ENCODE measurements at places on chromosomes 7 and 10.

DNA sequence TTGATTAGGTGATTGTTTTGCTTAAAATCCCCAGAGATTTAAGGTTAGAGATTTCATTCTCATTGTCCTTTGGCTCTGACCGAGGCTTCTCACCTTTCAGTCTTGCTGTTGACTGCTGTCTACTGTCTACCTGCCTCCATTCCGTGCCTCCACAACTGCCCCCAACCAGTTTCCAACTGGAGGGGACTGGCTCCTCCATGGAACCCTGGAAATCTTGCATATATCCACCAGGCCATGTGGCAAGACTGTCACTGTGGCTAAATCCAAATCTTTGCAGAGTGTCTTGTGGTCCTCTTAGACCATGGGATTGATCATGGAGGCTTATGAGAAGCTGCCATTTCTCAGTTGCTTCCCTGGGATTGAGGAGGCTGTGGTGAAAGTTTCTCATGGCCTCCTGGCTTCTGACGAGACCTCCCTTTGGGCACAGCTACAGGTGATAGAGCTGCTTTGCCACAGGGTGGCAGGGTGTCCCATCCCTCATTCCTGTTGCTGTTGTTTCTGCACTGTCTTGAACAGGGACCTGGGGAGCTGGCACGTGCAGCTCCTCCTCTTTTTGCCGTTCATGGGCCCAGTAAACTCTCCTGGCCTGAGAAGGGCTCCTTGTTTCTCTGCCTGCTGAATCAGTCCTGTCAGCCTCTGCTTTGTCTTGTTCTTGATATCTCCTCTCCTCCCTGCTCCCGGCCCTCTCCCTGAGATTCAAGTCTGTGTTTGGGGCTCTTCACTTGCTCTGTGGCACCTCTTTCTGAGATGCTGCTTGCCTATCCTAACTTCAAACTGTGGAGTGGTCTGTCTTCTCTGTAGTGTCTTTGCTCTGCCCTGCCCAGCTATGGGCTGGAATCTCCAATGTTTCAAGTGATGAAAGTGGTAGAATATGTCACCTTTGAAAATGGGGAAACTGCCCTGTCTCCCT, 63.6 kb upstream of the IGFBP3 start:
- no peak for DNase-seq

DNA sequence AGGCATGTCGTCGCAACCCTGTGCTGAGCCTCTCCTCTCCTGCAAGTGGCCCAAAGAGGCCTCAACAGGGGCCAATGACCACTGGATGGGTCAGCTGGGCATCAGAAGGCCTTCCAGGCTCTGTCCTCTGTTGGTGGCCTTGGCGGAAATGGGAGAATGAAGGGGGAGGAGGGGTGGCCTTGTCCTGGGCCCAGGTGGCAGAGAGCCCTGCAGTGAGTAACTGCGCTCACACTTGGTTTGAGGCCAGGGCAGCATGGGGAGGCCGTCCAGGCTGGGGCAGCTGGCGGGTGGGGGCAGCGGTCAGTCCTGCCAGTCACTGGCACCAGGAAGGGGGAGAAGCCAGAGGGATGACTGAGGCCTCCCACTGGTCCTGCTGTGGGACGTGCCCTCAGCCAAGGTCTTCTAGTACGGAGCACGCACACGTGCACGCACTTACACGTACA, 59.8 kb downstream of the LHPP start:
- no peak for DNase-seq

- peak; percentile 68 for DNase-seq
These were observed 20.2 kb upstream of the BAIAP2L1 start for GRCh38 chr7:98420966-98421612.

DNA sequence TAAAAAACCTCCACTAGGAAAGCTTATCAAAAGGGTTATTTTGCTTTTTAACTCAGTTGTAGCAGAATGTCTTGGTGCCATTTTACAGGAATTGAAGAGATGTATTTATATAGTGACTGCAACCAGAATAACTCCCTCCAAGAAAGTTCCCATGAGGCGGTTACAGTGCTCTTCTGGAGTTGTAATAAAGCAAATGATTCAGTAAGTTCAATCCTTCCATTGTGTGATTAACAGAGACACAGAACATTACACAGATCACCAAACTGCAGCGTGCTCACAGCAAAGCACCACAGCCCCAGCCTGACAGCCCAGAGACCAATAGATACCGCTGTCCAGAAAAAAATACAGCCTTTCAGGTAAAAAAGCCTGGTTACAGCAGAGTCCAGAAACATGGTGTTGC, 21.9 kb upstream of the CABCOCO1 start:
- DNase-seq: no peak

DNA sequence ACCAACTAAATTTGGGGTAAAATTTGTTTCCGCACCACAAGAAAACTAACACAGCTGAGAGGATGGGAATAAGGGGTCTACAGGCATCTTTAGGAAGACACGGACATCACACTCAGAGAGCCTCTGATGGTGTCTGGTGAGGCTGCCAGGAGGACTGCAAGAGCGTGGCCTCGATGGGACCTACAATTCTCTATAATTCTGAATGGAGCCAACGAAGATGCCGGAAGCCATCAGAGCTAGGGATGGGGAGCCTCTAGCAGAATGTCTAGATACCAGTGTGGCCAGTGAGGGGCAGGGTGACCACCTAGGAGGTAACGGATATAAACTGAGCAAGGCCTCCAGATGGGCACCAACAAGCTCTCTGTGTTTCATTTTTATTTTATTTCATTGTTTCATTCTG, 7.5 kb downstream of the GRID1 start:
- DNase-seq: no peak

DNA sequence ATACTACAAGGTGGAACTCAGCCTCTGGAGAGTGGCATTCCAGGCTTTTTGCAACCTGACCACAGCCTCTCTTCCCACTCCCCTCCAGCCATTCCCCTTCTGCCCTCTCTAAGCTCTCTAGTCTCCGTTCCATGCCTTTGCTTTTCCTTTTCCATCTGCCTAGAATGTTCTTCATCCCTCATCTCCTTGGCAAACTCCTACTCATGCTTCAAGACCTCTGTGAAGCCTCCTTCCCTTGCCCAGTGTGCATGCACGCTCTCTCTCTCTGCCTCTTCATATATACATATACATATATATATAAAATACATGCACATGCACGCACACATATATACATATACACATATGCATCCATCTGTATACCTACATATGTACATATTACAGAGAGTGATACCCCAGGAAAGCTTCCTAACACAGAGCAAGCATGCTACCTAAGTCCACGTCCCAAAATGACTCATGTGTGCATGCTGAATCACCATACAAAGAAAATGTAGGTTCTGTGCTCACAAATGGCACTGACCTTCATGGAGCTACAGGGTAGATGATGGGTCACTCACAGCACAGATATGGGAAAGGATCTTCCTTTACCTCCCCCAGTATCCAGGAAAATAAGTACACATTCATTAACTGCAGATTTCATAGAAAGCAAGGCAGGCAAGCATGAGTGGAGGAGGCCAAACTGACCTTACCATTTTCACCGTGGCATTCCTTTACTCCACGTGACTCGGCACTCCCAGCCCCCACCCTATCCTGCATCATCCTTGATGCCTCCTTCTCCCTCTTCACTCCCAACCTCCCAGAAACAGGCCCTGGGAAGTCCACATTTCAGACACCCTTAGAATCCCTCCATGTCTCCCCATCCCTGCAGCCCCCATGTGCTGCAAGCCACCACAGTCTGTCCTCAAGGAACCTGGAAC, 238.4 kb upstream of the ZMIZ1 start:
- no peak for DNase-seq

GRCh38 chr10:15106352-15107013, 9.3 kb downstream of the RPP38 start:
- no peak for DNase-seq

DNA sequence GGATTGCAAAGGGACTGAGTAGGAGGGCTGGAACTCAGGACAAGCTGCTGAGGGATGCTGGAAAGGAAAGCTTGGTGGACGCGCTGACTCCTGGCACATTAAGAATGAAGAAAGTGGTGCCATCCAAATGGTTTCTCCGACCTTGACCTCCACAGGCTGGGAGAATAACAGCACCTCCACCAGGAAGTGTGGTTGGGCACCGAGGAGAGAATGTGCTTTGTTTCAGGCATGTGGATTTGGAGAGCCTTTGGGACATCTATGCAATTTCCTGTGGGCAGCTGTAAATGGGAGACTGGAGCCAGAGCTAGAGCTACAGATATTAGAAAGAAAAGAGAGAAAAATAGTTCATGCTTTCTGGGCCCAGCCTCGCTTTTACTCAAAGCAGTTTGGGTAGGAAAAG, 29.8 kb upstream of the HABP2 start:
- DNase-seq: no peak

DNA sequence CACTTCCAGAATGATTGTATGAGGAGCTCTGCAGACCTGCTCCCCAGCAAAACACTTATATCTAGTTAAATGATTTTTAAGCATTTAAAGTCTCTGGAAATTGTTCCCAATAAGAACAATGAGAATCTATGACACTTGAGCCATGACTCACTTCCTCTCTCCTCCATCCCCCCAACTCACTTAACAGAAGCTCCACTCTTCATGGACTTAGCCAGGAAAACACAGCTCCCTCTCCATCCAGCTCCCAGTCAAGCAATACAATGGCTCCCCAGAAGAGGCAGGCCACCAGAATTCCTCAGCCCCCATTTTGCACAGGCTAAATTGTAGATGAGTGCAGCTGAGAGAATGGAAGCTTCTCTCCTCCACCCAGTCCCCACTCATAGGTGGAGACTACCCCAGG, 27.0 kb downstream of the AOC1 start:
- DNase-seq: no peak

GRCh38 chr7:102024769-102025391, 207.5 kb downstream of the CUX1 start:
- no peak for DNase-seq

GRCh38 chr7:33425929-33426678, 296.7 kb downstream of the BBS9 start:
- DNase-seq: no peak

GRCh38 chr7:38182450-38182849, 4.4 kb downstream of the STARD3NL start:
- DNase-seq: no peak

- no peak for DNase-seq
These were observed 25.4 kb upstream of the CNPY1 start for GRCh38 chr7:155571581-155572345.

DNA sequence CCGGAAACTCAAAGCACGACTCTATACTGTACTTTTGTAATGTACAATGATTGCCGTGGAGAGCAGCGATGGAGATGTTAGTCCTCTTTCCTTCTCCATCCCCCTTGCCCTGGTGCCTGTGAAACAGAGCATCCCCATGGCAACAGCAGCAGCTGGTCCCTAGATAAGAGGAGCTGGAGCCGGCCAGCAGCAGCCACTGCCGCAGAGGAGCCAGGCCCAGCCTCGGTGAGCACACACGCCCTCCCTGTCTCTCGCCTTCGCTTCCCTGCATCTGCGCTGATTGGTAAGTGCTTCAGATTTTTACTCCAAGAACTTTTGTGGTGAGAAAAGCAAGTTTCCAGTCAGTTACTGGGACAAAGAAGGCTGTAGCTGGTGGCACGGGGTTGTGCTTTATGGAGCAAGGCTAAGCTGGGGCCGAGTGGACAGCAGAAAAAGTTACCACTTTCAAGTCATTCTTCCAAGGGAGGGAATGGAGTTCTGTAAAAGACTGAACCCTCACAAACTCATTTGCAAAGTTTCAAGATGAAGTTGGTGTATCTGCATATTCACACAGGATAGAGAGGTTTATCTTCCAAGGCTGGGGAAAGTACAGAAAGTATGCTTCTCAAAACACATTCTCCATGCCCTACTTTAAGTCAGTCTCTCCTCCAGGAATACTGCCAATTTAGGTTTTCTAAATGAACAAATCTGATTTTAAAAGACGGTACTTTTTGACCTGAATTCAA, at the start of gene PPP1R17:
Gene PPP1R17 (plus strand): TSS at position 192 of the 725 bp plus-strand sequence. CDS start 5,227 bp downstream, outside the sequence.
- no peak for DNase-seq

GRCh38 chr10:110167149-110167548, 40.3 kb upstream of the MXI1 start:
- DNase-seq: no peak

DNA sequence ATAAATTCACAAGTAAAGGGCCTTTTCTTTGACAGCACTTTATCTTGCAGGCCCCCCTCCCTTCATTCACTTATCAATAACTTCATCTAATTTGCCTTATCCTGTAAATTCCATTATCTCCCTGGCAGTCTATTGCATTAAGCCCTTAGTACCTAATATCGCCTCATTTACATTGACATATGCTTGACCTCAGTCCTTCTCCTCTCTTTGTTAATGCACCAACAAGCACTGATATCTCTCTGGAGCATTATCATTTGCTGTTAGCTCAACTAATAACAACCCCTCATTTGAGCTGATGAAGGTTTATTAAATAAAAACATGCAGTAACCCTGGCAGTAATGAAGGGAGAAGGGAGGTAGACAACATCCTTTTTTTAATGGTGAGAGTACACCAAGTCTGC, 46.8 kb downstream of the EXOC4 start:
- no peak for DNase-seq

GRCh38 chr10:22854935-22855421, 72.9 kb upstream of the ARMC3 start:
- no peak for DNase-seq

GRCh38 chr7:24742506-24743162, 14.6 kb downstream of the GSDME start:
- DNase-seq: no peak

- DNase-seq: no peak
These were observed 110.7 kb upstream of the CARD11 start for GRCh38 chr7:3154317-3154716.

DNA sequence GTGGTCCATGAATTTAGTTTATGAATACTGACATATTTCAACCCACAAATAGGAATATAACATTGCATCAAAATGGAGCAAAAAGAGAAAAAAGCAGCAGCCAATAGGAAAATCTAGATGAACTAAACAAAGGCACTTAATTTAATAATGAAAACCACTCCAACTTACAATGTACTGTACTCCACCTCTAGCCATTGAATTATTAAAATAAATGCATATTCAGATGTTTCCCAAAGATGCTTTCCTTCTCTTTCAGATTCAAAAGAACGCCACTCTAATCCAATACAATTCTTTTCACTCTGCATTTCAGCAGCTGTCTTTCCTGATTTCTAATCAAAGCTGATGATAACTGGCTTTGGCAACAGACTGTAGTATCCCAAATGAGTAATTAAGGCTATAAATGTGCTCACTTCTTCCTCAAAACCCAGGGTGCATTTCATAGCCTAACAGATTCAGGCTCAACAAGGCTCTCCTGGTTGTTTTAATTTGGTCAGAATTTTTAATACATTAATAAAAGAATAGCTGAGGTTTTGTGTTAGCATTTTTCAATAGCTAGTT, 577.1 kb downstream of the PARD3 start:
- DNase-seq: no peak

GRCh38 chr10:87844837-87845623, 18.3 kb downstream of the KLLN start:
- no peak for DNase-seq

- DNase-seq: no peak
These were observed 139.1 kb upstream of the PFKP start for GRCh38 chr10:2927958-2928840.

- DNase-seq: no peak
These were observed 30.9 kb downstream of the SCIN start for GRCh38 chr7:12601302-12601869.

Data from GM06990 (cell line).